ENCODE measurements at places on chromosomes 2 and 18. TPM values are rescaled to one million over a fixed set of nuclear protein-coding genes. Genes with fewer than 3 reads are reported as not detected.

The SP140 gene
- 2.3 TPM for polyA plus RNA-seq

The SIX2 gene
- not detected for polyA plus RNA-seq

The POU3F3 gene
- polyA plus RNA-seq = 0.03 TPM

The PKDCC gene
- polyA plus RNA-seq = 47.5 TPM

The CYP1B1 gene
- 9.7 TPM for polyA plus RNA-seq

The FOXD4L1 gene
- 0.47 TPM for polyA plus RNA-seq

The GDF7 gene
- polyA plus RNA-seq = 0.24 TPM

- no peaks in the 10 kb centered on the region for H3K36me3 ChIP-seq
- H3K4me3 ChIP-seq = no peak overlapping the region
- H3K4me1 ChIP-seq = no peaks in the 10 kb centered on the region
- DNase-seq = no peak
Observed at GRCh38 chr2:141598982-141599381, 531.8 kb downstream of the LRP1B start.

DNA sequence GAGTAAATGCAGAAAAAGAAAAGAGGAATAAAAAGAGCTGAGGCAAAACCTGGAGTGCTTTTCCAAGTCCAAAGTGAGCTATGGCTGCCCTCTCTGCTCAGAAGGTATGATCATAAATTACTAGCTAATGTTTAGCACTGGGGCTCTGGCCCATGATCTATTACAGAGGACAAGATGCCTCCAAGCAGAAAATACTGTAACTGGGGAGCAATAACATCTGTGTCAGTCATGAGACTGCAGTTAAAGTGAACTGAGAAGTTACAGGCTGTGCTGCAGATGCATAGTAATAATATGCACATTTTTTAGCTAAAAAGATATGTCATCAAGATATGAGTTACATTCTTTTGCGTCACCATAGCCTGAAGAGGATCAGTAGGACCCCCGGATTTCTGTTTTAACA, 209.4 kb upstream of the RBBP8 start:
- H3K4me1 ChIP-seq = peaks cover 6% of the 10 kb centered on the region
- H3K27me3 ChIP-seq = no peaks in the 10 kb centered on the region
- H3K36me3 ChIP-seq = no peaks in the 10 kb centered on the region
- peak overlapping the region; percentile 35 for H3K27ac ChIP-seq
- no peak for DNase-seq

- no peaks in the 10 kb centered on the region for H3K4me1 ChIP-seq
- H3K27me3 ChIP-seq = peaks cover 12% of the 10 kb centered on the region
- no peak overlapping the region for H3K27ac ChIP-seq
- DNase-seq = peak; percentile 30
- no peak overlapping the region for H3K4me3 ChIP-seq
- no peaks in the 10 kb centered on the region for H3K36me3 ChIP-seq
Observed at GRCh38 chr18:74351354-74351753, 35.7 kb downstream of the C18orf63 start.

DNA sequence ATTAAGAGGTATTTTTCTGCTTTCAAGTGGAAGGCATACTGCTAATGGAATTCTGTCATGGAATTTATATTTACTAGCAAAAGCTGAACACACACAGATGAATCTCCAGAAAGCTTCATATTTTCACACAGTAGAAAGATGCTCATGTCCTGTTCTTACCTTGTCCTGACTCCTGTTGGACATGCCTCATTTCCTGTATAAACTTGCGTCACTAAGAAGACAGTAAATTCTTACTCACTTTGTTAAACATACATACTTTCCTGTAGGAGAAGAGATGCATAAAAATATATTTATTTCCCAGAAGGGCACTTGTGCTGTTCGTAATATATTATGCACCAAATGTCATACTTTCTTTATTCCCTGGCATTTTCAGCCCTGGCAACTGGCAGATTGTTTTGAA, 238.3 kb upstream of the RASGRP3 start:
- no peaks in the 10 kb centered on the region for H3K4me1 ChIP-seq
- no peaks in the 10 kb centered on the region for H3K27me3 ChIP-seq
- DNase-seq = no peak
- H3K4me3 ChIP-seq = no peak overlapping the region

- no peaks in the 10 kb centered on the region for H3K4me1 ChIP-seq
- H3K4me3 ChIP-seq = no peak overlapping the region
- H3K27me3 ChIP-seq = no peaks in the 10 kb centered on the region
- no peak for DNase-seq
- H3K27ac ChIP-seq = no peak overlapping the region
Observed at GRCh38 chr2:21026479-21027282, 17.2 kb downstream of the APOB start.

GRCh38 chr2:161788175-161788574, 164.0 kb downstream of the SLC4A10 start:
- H3K4me1 ChIP-seq = no peaks in the 10 kb centered on the region
- no peak for DNase-seq
- H3K36me3 ChIP-seq = no peaks in the 10 kb centered on the region
- no peak overlapping the region for H3K27ac ChIP-seq

DNA sequence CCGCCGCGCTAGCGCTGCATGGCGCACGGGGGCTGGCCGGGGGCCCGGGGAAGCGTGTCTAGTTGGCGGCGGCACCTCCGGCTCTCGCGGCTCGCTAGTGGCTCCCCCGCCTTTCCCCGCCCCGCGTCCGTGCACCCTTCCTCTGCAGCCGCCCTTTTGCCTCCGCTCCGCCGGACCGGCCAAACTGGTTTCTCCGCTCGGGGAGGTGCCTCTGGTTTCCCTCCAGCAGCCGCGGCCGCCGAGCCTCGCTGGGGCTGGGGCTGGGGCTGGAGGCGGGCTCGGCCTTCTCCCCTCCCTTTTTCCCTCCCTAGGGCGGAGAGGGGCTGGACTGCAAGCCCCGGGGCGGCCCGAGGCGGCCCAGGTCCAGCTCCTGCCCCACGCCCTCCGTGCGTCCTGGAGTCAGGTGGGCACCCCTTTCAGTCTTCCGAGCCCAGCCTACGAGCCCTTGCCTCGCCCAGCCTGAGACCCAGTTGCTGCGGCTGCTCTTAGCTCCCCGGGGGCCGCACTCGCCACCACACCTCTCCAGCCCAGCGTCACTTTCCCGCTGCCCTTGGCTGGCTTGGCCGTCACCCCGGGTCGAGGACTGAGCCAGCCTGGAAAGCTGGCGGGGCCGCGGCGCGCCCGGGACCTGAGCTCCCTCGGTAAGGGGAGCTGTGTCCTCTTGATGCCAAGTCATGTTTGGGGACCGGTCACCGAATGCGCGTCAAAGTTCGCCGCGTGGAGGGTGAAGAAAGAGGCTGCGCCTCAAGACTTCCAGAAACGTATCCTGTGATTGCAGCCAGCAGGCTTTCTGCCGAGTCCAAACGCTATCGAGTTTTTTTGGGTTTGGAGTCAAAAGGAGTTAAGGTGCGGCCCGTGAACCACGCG, at the start of gene ATP8B1:
ATP8B1 (minus strand) TSS at position 213 of the 867 bp plus-strand sequence. CDS start 71,508 bp downstream, outside the sequence.
- DNase-seq = peak; percentile 84
- H3K36me3 ChIP-seq = no peaks in the 10 kb centered on the region
- peaks cover 13% of the 10 kb centered on the region for H3K4me1 ChIP-seq
- no peaks in the 10 kb centered on the region for H3K27me3 ChIP-seq
- H3K27ac ChIP-seq = peak within 1 kb of the TSS; percentile 87

DNA sequence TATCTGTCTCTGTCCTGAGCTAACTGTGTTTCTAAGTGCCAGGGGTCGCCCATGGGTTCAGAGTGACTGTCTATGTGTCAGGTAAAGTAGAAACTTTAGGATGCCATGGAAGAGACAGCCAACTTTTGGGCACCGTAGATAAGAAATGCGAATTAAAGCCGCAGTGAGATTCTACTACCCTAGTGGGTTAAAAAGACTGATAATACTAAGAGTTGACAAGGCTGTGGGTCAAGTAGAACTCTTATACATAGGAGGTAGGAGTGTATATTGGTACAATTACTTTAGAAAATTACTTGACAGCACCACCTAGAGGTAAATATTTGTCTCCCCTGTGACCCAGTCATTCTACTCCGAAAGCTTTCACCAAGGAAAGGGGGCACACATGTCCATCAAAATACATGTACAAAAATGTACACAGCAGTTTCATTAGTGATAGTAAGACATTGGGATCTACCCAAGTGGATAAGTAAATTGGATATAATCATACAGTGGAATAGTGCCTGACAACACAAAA, 371.3 kb downstream of the SLC4A3 start:
- H3K4me3 ChIP-seq = no peak overlapping the region
- H3K27ac ChIP-seq = no peak overlapping the region
- no peaks in the 10 kb centered on the region for H3K4me1 ChIP-seq

DNA sequence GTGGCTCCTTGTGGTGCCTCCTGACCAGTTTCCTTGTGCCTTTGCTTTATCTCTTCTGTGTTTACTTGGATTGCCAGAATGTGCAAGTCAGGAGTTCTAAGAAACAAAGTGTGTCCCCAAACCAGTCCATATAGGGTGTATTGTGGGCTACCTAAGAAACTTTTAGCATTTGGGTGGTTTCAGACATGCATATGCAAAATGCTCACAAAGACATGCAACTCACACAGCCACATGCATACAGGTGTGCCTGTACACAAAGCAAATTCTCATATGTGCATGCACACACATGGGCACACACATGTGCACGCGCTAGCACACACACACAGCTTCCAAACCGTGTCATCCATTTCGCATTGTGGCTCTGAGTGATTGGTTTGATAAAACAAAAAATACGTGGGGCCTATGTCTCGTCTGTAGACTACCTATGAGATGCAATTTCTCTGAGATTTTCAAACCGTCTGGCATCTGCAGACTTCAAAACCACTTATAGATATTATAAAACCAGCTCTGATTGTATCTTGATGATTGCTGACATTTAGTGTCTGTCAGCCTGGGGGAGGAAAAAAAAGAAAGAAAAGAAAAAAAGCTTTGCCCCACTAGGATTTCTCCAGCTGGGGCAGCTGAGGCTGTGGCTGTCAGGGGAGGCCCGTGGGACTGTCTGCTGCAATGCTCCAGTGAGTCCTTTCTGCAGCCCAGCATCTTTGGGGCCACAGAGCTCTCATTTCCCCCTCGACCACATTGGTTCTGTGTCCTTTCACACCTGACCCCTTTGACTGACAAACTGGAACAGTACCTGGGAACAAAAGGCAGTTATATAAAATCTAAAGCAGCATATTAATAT, 556.1 kb downstream of the CMPK2 start:
- no peaks in the 10 kb centered on the region for H3K36me3 ChIP-seq
- no peaks in the 10 kb centered on the region for H3K27me3 ChIP-seq
- H3K4me1 ChIP-seq = no peaks in the 10 kb centered on the region
- H3K4me3 ChIP-seq = no peak overlapping the region

DNA sequence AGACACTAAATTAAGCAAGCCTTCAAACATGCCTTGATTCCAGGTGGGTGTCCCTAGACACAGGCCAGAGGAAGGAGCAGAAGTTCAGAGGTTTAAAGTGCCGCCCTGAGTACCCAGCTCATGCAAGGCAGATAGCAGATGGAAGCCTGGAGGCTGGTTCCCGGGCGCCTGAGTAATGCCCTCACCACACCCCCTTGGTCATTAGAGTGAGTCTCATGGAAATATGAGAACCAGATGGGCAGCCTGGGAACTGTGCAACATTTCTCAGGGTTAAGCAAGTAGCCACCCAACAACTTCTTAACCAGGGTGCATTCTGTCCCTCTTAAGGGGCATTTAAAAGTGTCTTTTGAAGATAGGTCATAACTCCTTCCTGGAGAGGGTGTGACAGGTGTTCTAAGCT, 44.1 kb downstream of the TGFA start:
- no peak for DNase-seq
- H3K4me1 ChIP-seq = no peaks in the 10 kb centered on the region
- no peaks in the 10 kb centered on the region for H3K36me3 ChIP-seq
- no peak overlapping the region for H3K4me3 ChIP-seq
- no peak overlapping the region for H3K27ac ChIP-seq
- no peaks in the 10 kb centered on the region for H3K27me3 ChIP-seq

DNA sequence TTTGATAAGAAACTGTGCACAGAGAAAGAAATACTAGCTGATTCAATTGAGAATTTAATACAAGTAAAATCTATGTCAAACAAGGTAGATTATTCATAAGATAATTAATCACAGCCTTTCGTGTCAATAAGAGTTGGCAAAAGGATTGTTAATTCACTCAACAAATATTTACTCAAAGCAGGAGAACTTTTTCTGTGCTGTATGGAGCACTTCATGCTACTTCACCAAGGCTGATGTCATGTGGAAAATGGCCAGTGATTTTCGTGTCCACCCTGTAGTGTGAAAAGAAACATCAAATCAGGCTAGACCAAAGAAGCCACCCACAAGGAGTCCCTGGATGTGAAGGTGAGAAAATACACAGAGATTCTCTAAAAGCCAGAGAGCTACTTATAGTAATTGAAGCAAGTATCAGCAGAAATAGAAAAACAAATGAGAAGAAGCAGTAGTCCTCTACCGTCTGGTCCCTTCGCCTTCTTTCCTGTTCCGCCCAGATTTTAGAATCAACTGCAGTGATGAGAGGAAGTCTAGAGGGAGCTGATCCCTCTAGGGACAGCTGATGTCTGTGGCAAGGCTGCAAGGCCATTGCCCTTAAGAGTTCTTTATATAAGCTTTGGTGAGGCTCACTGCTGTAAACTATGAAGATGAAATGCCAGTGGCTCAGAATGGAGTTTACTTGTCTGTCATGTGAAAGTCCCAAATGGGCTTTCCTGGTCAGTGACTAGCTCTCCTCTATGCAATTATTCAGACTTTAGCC, 201.3 kb upstream of the APCDD1 start:
- H3K4me1 ChIP-seq = no peaks in the 10 kb centered on the region
- H3K27ac ChIP-seq = no peak overlapping the region
- no peak overlapping the region for H3K4me3 ChIP-seq
- no peaks in the 10 kb centered on the region for H3K27me3 ChIP-seq

DNA sequence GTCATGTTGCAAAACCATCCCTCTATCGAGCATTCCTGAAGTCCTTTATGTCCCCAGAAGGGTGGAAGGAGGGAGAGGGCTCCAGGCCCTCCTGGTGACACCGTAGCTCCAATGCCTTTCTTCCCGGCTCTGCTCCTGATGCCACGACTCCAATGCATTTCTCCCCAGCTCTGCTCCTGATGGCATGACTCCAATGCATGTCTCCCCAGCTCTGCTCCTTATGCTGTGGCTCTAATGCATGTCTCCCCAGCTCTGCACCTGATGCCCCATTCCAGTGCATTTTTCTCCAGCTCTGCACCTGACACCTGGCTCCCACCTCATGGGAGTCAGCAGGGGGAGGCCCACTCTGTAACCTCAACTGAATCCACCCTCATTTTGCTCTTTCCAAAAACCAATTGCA, 153.0 kb upstream of the SALL3 start:
- no peak overlapping the region for H3K27ac ChIP-seq
- H3K36me3 ChIP-seq = no peaks in the 10 kb centered on the region
- H3K4me1 ChIP-seq = no peaks in the 10 kb centered on the region
- DNase-seq = no peak

- H3K27ac ChIP-seq = no peak overlapping the region
- no peaks in the 10 kb centered on the region for H3K4me1 ChIP-seq
- H3K36me3 ChIP-seq = no peaks in the 10 kb centered on the region
Observed at GRCh38 chr18:53551868-53552426, 672.5 kb downstream of the MBD2 start.

GRCh38 chr18:44781886-44782285, 101.2 kb downstream of the SETBP1 start:
- no peaks in the 10 kb centered on the region for H3K4me1 ChIP-seq
- H3K4me3 ChIP-seq = no peak overlapping the region
- H3K27ac ChIP-seq = no peak overlapping the region
- H3K36me3 ChIP-seq = no peaks in the 10 kb centered on the region

- no peak overlapping the region for H3K27ac ChIP-seq
- H3K36me3 ChIP-seq = peaks cover 23% of the 10 kb centered on the region
Observed at GRCh38 chr2:69943000-69943842, 18.2 kb downstream of the ASPRV1 start.
